Glomerular endothelial cell (primary cell): ENCODE measurements at places on chromosomes 1 and 21.

GRCh38 chr1:54362881-54363340 lies 43.3 kb downstream of the SSBP3 start:
- DNase-seq = no peak

DNA sequence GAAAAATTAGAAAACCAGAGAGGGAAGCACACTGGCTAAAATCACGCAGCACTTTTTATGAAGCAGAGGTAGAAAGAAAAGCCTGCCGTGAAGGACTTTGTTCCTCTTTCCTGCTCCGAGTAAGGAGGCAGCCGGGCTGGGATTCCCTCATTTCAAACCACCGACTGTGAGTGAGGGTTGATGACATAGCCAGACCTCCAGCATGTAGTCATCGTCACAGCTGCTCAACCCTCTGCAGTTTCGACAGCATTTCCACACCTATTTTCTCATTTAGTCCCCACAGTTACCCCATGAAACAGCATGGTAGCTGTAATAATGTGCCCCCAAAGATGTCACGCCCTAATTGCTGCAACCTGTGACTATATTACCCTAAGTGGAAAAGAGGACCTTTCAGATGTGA lies 35.3 kb downstream of the FCRL5 start:
- no peak for DNase-seq

DNA sequence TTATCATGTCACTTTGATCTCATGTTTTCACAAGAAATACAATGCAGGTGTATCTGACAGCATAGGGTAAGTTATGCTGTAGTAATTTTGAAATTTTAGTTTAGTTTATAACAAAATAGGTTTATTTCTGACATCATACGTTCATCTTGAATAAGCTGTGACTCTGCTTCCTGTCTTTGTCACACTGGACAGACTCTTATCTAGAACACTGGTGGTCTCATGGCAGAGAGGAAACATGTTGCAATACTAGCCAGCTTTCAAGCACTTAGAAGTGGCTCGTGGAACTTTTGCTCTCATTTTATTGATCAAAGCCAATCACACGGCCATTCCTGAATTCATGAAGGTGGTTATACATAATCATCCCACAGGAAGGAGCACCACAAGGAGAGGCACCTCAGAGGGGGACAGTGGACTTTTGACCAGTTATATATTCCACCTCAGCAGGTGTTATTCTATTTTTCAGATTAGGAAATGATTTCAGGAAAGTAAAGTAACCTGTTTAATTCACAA lies 46.5 kb downstream of the CYP2J2 start:
- peak; percentile 42 for DNase-seq

GRCh38 chr1:63914706-63915105 lies 140.9 kb downstream of the ROR1 start:
- DNase-seq = no peak

GRCh38 chr1:111054656-111055055 lies 85.2 kb downstream of the DRAM2 start:
- DNase-seq = no peak

- no peak for DNase-seq
These were observed 72.7 kb upstream of the TINAGL1 start for GRCh38 chr1:31503570-31503969.

DNA sequence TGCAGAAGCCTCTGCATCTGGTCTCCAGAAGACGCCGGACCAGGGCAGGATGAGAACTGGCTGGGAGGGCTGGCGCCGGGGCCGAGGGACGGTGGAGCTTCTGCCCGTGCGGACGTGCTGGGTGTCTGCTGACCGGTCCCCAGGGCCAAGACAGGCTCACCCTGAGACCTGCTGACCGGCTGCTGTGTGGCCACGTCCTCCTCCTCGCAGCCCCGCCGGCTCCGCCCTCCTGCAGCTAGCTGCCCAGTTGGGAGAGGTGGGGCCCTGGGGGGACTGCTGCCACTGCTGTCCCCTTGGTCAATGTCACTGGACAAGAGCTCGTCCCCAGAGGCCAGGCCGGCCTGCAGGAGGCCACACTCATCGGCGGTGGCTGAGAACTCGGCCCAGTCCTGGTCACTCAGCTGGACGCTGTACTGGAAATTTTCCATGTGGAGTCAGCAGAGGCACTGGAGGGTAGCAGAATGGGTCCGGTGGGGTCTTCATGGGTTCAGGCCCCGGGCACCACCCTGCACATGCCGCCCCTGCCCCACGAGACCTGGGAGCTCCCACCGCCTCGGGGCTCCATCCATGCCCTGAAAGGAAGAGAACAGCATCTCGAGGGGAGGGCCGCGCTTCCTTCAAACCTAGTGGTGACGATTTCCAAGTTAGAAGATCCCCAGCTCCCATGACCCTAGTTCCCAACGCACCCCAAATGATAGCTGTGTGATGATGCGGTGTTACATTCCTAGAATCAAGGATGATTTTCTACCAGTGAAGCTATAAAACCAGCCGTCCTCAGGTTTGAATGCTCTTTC lies 1.1 kb downstream of the PERM1 start:
- DNase-seq = no peak

GRCh38 chr1:7643530-7643929 lies 127.6 kb upstream of the VAMP3 start:
- DNase-seq = no peak

GRCh38 chr21:28227881-28228635 lies 764.6 kb downstream of the LTN1 start:
- no peak for DNase-seq

GRCh38 chr1:3315399-3316339 lies 138.8 kb upstream of the ARHGEF16 start:
- no peak for DNase-seq

DNA sequence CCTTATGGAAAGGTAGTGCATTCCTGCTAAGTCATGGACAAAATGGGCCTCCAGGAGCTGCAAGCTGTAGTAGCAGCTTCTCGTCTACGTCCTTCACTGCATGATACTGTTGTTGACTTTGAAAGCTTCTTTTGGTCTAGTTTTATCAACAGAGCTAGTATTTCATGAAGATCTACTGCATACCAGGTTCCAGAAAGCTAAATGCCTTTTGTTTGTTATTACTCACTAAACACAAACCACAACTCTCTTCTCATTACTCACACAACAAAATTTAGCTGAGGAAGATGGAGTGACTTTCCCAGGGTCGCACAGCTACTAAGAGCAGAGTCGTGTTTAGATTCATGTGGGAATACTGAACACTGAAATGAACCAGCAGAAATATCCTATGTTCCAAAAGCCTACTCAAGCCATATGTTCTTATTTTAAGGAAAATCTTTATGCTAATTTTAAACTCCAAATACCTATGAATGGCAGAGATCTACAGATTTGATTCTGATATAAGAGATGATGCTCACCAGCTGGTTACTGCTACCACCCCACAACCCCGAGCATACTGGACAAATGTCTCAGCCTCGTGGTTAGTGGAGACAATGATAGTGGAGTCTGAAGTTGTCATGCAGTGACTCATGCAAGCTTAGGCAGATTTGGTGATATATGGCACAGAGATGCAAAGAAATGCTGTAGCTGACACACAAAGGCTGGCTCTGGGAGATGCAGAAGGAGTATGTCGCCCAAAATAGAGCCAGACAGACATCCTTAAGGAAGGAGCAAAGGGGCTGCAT lies 20.6 kb downstream of the PGBD2 start:
- no peak for DNase-seq

- no peak for DNase-seq
These were observed 462.2 kb upstream of the CXADR start for GRCh38 chr21:17050646-17051045.

DNA sequence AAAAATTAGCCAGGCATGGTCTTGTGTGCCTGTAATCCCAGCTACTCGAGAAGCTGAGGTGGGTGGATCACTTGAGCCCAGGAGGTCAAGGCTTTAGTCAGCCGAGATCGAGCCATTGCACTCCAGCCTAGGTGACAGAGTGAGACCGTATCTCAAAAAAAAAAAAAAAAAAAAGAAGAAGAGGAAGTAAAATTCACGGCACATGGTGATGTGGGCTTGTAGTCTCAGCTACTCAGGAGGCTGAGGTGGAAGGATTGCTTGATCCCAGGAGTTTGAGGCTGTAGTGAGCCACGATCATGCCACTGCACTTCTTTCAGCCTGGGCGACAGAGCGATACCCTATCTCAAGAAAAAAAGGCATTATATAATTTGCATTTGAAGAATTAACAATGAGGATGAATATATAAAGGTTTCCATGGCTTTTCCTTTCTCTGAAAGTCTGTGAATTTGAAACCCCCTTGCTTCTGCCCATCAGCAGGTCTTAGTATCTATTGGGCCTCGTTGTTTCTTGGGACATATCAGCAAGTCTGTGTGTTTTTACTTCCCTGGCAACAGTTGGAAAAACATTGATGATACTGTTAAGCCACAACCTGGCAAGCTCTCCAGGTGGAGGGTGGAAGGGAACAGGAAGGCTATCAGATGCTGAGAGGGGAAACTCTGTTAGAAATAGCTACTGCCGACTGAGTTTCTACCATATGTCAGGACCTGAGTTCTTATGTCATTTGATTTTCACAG lies 4.6 kb upstream of the PLA2G2D start:
- DNase-seq = no peak
